ENCODE measurements at places on chromosomes 12 and 14.

DNA sequence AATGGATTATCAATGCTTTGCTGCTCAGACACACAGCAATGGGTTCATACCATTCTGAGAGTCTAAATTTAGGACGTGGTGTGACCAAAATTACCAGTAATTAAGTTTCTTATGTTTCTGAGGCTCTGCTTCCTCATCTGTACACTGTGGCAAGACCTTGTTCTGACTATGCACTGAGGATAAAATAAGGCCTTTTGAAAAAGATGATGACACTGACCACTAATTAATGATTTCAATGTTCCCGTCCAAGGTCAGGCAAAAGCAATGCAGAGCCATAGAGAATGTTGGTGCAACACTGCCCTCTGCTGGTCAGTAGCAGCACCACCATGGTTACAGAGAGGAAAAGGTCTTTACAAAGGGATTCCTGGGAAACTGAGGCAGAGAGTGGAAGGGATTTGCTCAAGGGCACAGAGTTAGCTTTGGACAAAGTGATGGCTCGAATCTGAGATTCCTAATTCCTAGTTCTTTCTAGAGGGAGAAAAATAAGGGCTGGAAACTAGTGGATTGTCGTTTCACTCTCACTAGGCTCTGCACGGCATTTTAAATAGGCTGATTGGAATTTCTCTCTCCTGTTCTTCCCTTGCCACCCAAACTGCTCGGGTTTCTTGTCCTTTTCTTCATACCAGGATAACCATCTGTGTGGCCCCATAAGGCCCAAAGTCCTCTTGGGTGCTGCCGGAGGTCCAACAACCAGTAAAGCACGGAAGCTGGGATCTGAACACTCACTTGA lies 22.3 kb upstream of the P2RX7 start:
- DNase-seq: peak; percentile 76

DNA sequence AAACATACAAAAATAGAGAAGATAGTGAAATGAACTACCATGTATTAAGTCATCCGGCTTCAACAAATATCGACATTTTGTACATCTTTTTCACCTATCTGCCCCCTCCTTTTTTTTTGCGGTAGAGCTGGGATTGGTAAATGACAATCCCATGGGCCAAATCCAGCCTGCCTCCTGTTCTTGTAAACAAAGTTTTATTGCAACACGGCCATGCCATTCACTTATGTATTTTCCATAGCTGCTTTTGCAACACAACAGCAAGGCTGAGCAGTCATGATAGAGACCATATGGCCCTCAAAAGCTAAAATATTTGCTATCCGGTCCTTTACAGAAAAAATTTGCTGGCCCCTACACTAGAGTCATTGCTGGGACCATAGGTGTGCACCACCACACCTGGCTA lies 58.1 kb upstream of the PLEKHG3 start:
- DNase-seq: no peak

DNA sequence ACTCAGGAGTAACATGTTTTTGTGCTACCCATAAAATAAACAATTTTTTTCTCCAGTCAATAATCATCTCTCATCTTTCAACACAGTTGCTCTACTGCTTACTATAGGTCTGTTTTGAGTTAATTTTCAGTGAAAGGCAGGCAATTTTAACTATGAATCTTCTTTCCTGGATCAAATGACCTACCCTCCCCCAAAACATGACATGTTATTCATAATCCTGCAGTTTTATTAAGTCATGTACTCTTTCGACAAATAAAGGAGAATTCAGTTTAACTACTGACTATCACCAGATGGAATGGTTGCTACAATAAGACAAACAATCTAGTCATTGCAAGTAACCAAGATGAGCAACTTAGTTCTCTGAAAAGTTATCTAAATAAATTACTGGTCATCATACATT lies 106.0 kb upstream of the FAR2 start:
- no peak for DNase-seq

GRCh38 chr12:48814262-48815125 lies 3.8 kb upstream of the CACNB3 start:
- DNase-seq: peak; percentile 80

- no peak for DNase-seq
Observed at GRCh38 chr14:77212943-77213678, 31.5 kb downstream of the TMEM63C start.

GRCh38 chr12:99957866-99958466 lies 26.8 kb downstream of the ANKS1B start:
- DNase-seq: no peak
